ENCODE measurements at places on chromosomes 6 and 20.

- DNase-seq = no peak
Measured at GRCh38 chr6:96886519-96886918, 11.2 kb downstream of the NDUFAF4 start.

DNA sequence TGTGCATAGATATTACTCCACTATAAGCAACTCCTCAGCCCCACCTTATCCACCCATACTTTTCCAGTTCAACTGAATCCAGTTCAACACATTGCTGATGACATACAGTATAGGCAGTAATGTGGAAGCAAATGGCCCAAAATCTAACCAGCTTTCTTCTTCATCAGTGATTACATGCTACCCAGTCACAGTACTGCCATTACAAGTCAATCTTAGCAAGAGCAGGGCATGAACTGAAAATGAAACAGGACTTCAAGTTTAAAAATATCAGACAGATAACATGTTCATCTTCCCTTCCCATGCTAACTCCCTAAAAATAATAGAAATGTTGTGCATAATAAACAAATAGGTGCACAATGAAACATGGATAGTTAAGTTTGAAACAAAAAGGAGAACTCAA is 19.2 kb downstream of the RRAGD start:
- DNase-seq = no peak

DNA sequence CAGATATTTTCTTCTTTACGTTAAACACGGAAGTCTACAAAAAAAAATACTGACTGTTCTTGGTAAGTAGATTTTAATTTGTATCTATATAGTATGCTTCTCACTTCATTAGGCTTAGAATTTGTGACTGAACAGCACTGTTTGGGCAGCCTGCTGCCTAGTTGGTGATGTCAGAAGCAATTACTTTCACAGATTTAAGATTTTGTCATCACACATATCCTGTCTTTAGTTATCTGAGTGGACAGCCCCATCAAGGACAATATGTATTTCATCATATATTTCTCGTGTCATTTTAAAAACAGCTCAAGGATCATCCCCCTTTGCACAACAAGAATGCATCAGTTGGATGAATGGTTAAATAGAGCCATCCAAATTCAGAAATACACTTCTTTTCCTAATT is 338.4 kb upstream of the CITED2 start:
- no peak for DNase-seq

GRCh38 chr20:1144401-1145172 is 26.2 kb downstream of the PSMF1 start:
- DNase-seq = no peak

DNA sequence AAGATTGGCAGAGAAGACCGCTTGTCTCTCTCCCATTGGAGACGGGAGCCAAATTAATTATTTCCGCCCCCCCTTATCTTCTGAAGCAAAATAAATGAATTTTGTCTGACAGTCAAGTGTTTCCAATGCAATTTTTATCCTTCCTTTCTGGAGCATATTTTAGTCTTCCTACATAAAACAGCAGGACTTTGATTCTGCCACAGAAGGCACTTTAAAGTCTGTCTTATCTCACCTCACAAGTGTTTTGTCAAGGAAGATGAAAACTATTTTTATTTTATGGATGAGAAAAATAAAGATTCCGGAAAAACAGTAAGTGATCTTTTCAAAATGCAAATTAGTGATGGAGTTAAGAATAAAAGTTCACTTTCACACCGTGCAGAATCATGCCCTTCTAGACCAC is 140.4 kb downstream of the OPRM1 start:
- DNase-seq = no peak

All from NCI-H2081 treated with DMSO at 0.1 percent for 48 hours (cell line).